ENCODE measurements at places on chromosomes 12 and 14. TPM values are rescaled to one million over a fixed set of nuclear protein-coding genes. Genes with fewer than 3 reads are reported as not detected.

GRCh38 chr12:32390572-32391219, 8.7 kb upstream of the FGD4 start:
- peak; percentile 59 for DNase-seq

GRCh38 chr12:104280717-104281458, 22.7 kb upstream of the EID3 start:
- DNase-seq: no peak

GRCh38 chr14:85475113-85475512, 54.8 kb upstream of the FLRT2 start:
- no peak for DNase-seq

GRCh38 chr14:71319666-71320065, 412.4 kb downstream of the PCNX1 start:
- DNase-seq: no peak

DNA sequence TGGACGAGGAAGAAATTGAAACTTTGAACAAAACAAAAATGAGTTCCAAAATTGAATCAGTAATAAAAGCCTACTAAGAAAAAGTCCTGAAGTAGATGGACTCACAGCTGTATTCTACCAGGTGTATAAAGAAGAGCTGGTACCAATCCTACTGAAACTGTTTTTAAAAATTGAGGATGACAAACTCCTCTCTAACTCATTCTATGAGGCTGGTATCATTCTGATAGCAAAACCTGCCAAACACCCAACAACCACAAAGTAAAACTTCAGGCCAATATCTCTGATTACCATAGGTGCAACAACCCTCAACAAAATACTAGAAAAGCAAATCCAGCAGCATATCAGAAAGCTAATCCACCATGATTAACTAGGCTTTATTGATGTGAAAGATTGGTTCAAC, 33.9 kb upstream of the LDHB start:
- no peak for DNase-seq

- no peak for DNase-seq
Measured at GRCh38 chr12:107491856-107492255, 193.7 kb upstream of the PWP1 start.

DNA sequence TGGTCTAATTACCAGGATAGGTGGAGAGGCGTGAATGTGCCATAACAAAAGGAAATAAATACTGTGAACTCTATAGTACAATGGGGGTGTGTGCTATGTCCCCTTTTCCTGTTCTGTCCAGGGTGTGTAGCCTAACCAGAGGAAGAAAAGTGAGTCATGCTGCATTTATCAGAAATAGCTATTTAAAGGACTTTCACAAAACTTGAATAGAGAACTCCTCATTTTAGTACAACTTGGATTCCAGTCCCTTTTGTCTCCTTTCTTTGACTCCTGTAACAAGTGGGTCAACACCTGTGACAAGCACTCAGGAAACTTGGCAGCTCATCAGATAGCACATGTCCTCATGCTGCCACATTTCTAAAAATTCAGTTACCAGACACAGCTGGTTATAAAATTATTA, 123.4 kb downstream of the CCDC91 start:
- DNase-seq: no peak

- no peak for DNase-seq
Measured at GRCh38 chr14:68084256-68084655, 264.7 kb downstream of the RAD51B start.

GRCh38 chr14:102775855-102776760, 1.1 kb upstream of the TRAF3 start:
- peak; percentile 49 for DNase-seq

- DNase-seq: no peak
Measured at GRCh38 chr12:21528953-21529352, 2.9 kb downstream of the SPX start.

GRCh38 chr12:121648458-121649028, 20.9 kb downstream of the MORN3 start:
- no peak for DNase-seq

DNA sequence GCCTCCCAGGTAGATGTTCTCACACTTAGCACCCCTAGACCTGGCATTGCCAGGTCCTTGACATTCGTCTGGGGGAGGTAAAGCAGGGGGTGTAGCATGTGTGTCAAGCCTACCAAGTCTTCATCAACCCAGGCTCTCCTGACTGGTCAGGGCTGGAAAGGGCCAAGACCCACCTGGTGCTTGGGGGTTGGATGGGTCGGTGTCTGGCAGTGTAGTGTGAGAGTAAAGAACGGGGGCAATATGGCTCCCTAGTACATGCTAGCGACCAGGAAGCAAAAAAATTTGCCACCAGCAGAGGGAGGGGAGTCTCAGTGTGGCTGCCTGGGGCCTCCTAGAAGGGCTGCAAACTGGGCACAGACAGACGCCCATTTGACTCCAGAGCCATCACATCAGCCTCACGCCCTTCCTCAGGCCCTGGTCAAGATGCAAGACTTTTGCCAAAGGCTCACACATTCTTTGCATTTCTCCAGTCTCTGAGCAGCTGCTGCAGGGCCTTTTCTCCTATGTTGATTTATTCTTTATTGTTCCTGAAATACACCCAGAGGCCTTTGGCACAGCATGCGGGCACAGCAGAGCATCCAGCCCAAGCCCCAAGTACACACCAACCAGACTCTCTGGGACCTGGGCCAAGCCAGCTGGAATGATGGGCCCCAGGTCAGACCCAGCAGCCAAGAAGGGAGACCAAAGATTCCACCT, 38.3 kb upstream of the PNMA1 start:
- DNase-seq: no peak

DNA sequence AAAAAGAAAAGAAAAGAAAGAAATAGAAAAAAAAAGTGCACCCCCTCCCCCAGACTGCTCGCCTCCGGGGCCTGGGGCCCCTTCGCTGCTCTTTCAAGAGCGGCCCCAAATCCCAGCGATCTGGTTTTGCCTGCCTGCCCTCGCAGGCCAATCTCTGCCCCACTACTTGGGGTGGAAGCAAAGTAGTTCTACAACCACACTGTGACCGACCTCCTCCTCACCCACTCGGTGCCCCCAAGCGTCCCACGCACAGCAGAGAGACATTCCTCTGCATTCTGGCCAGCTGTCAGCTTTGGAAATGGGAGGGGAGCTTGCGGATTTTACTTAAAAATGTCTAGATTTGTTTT, 2.4 kb upstream of the TBX3 start:
- no peak for DNase-seq

DNA sequence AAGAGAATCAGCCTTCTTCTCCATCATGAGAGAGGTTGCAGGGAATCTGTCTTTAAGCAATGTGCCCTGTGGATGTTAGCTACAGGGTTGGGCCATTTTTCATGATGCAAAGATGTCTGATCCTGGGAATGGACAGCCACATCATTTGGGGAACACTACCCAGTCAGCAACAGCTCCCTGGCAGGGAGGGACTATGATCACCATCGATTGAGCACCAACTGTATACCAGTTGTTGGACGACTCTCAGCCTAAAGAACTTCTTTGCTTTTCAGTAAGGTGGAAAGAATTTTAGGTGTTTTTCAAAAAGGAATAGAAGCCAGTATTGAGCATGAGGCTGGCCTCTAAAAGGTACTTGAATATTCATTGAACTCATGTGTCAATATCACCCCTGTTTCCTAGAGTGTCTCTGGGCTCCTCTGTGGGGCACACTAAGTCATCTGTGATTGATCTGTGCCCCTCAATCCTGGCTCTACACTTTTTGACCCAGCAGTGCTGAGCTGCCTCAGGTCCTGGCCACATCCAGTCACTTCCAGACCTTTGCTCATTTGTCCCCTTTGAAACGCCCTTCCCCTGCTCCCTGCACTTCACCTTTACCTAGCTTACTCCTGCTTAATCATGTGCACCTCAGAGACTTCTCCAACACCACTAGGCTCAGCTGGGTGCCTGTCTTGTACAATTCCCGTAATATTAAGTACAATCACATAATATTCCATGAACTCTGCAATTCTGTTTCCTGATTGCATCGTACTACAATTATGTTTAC, 2.2 kb upstream of the CLMN start:
- no peak for DNase-seq

- no peak for DNase-seq
Measured at GRCh38 chr12:5985471-5985870, 40.4 kb upstream of the ANO2 start.

- peak; percentile 57 for DNase-seq
Measured at GRCh38 chr14:56119201-56119981, 1.2 kb downstream of the PELI2 start.

DNA sequence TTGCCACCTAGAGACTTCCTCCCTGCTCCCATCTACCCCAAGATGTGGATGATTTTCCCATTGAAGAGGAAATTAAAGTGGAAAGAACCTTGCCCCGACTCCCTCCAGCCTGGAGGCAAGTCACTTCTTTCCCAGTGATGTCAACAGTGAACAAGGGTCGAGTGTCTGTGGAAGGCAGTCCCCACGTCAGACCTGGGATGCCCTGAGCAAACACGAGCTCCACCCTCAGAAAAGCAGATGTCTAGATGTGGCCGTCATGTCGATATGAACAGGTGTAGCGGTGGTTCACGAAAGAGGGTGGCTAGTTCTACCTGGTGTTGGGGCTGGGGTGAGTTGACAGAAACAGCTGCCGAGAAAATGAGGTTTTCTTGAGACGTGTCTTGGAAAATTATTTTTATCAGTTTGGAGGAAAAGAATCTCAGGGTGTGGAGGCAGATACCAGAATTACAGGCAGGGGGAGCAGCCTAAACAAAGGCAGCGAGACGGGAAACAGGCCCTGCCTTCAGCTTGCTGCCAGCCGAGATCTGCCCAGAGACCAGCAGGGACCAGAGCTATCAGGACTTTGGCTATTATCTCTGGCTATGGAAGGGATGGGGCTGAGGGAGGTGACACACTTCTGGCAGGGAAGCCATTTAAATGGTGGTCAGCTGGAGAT, 25.9 kb downstream of the SYNDIG1L start:
- DNase-seq: no peak

The EXD2 gene
- total RNA-seq: 6.5 TPM

The KRT6C gene
- total RNA-seq: not detected

The FGF23 gene
- total RNA-seq: not detected

The TAS2R46 gene
- 1.4 TPM for total RNA-seq

The POTEG gene
- not detected for total RNA-seq

The CPNE6 gene
- total RNA-seq: 0.14 TPM
